CD4-positive, alpha-beta T cell treated with Interleukin-12 subunit alpha and Interleukin-12 subunit beta, for 1 hour (primary cell): ENCODE measurements at places on chromosomes 1 and 21.

DNA sequence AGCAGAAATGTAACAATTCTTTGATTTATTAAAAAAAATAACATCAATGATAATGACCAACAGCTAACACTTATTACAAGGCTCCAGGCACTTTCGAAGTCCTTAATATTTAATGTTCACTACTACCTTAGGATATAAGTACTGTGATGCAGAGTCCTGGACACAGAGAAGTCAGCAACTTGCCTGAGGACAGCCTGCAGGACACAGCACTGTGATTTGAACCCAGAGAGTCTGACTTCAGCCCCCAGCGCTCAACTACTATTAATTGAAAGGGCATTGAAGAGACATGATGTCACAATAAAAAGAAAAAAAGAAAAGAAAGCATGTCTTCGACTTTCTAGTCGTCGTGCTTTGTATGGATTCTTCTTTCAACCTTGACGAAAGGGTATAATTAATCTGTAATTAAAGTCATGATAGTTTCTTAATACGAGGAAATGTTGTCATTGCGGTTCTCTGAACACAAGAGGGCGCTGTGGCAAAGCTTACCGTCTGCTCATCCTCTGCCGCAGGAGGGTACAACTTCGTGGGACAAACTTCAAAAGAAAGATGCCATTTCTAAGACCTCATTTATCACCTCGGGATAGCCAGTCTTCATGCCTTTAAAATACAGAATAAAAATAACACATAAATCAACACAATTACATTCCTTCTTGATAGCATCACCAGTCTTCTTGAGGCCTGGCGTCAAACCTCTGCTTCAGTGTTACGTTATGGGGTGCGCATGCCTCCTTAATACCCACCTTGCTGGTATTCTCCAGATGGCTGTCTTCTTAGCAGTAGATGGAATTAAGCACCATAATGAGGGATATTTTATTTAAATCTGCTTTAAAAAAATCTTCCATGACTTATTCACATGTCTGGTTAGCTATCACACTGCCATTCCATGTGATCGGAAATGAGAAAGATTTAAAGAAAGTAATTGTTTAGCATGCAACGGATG lies 240.1 kb downstream of the DISC1 start:
- peak; percentile 63 for DNase-seq

GRCh38 chr21:38170283-38170682 lies 86.5 kb upstream of the KCNJ15 start:
- DNase-seq = no peak

DNA sequence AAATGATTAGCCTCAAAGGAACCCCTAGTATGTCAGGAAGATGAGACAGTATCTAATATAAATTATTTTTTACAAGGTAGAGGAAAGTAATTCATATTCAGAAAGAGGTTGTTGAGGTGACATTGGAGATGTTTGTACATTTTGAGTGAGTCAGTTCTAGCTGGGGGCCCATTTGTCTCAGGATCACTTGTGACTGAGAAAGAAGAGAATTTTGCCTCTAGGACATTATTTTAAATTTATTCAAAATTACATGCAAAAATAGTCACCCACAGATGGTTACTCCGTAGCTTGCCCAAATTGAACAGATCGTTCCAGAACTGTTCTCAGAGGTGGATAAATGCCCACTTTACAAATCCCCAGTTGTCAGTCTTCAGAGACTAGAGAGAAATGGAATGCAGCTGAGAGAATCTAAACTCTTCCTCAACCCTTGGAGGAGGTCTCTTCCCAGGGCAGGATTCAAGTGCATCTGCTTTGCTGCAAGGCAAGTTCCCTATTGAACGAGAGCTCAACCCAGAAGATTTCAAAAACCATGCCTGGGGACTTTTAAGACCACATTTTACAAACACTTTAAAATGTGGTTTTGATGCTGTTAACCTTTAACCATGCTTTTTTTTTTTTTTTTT lies 987.8 kb upstream of the ADAMTS5 start:
- DNase-seq = no peak

DNA sequence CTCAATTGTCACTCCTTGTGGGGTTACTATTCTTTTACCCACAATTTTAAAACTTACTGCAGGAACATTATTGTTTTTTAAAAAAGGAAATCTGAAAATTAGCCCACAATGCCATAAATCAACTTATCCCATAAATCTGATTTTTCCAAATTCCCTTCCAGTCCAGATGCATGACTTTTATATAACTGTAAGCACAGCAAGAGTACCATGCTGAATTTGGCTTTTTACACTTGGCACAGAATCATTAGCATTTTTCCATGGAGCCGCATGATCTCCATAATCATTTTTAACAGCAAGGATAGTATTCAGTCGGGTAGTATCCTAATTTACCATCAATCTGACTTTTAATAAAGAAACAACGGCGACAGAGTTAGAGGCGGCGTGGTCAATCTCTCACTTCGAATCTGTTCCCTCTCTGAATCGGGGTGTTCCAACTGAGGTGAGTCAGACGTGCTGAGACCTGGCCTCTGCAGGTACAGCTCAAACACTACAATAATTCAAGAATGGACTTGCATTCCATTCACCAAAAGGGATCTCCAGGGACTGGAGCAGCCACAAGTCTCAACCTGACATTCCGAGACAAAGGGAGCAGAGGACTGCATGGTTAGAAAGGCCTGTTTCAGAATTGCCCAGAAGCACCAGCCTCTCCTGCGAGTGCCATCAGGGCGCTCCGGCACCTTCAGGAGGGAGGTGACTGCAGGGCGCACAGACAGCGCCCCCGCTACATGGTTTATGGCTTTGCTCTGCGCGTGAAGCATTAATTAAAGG lies 48.9 kb downstream of the SLC66A1 start:
- DNase-seq = no peak

DNA sequence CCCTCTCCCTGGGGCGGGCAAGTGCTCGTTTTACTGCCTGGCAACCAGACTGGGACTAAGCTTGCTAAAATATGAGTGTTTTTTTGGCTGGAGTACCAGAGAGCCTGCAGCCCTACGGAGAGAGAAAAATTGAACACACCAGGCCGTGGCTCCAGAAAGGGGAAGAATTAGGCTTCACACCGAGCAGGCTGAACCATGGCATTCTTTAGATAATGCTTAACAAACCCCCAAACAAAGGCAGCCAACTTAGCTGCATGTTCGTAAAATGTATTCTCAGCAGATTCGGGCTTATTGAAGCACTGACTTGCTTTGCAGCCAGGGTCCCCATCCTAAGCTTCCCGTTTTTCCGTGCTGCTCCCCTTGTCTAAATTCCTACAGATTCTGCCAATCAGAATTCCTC lies 76.6 kb downstream of the LMX1A start:
- DNase-seq = no peak

DNA sequence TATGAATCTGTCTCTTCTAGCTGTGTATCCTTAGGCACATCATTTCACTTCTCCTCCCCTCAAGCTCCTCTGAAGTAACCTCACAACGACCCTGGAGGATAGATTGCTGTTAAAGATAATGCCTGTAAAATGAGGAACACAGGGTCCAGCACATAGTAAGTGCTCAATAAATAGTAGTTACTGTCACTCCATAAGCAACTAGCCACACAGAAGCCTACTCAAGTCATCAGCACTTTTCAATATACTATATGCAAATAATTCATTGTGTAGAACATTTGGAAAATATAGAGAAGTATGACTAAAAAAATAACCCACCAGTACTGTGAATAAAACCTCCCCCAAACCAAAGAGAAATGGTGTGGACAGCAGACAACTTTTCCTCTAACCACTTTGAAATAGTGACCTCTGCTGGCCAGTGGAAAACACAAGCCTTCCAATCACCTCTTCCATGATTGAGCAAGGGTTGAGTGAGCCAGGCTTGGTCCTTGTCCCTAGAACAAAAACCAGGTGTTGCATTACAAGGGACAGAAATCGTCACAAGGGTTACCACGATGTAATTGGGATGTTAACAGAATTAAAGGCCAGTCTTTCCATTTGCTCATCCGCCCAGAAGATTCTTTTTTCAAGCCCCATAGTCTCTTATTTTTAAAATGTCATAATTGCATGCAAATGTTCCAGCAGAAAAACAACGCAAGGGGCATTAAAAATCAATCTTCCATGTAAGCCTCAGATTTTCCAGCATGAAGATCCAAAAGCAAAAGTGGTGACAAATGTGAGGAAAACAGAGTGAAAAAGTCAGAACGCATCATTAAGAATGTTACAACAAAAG lies 15.7 kb upstream of the GLIS1 start:
- DNase-seq = peak; percentile 28

DNA sequence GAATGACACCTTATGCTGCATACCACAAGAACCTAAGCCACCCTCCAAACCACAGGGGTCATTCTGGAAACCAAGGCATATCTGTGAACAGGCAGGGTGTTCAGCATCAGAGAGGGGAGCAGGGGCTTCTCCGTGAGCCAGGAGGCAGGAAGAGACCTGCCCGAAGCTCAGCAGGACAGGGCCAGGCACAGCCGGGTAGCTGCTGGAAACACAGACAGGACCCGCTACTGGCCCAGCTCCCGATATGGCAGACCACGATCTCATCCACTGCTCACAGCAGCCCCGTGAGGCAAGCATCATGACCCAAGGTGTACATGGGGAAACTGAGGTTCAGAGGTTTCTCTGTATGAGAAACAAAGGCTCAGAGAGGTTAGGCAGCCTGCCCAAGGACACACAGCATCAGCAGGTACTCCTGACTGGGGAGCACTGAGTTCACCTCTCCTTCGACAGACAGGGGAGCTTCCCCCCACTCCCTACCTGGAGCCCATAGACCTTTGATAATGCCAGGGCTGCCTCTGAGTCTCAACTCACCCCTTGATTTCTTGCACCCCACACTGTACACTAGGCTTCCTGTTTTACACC lies 317.7 kb downstream of the MATN1 start:
- no peak for DNase-seq

GRCh38 chr1:12275370-12275769 lies 45.5 kb downstream of the VPS13D start:
- peak; percentile 19 for DNase-seq

DNA sequence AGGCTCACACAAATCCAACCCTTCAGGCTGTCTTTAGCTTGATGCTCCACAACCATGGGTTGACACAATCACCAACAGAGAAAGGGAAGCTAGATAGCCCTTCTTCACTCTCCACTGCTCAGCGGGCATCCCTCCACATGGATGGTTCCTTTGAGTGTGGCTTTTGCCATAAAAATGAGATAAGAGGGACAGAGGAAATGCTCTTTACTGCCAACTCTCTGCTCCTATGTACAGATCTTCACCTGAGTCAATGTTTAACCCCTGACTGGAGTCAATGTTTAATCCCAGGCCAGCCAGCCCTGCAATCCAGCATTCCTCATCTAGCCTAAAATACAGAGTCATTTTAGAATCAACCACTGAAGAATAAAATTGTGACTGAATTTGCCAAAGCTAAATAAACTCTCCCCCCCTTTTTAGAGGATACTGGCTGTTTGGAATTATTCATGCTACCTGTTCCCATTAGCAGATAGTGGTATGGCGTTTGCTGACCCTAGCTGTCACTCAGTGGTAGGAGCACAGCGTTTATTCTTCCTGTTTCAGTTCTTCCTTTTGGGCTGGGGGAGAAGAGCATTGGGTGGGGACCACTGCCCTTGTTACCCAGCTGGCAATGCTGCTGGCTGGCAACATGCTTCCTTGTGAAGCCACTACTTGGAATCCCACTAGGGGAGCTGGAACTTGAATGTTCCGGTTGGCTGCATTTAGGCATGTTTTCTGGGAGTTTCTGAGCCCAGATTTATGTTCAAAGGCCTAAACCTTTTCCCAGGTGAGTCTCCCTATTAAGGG lies 5.2 kb upstream of the PIGR start:
- no peak for DNase-seq

DNA sequence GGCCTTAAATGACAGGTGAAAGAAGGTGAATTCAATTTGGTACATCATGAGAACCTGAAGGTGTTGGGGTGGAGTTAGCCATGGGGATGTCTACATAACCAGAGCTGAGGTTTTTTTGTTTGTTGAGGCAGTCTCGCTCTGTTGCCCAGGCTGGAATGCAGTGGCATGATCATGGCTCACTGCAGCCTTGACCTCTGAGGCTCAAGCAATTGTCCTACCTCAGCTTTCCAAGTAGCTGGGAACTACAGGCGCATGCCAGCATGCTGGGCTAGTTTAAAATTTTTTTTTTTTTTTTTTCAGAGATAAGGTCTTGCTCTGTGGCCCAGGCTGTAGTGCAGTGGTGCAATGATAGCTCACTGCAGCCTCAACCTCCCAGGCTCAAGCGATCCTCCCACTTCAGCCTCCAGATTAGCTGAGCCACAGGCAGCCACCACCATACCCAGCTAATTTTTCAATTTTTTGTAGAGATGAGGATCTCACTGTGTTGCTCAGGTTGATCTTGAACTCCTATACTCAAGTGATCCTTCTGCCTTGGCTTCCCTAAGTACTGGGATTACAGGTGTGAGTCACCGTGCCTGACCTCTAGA lies 1.9 kb upstream of the MPZ start:
- DNase-seq = no peak

DNA sequence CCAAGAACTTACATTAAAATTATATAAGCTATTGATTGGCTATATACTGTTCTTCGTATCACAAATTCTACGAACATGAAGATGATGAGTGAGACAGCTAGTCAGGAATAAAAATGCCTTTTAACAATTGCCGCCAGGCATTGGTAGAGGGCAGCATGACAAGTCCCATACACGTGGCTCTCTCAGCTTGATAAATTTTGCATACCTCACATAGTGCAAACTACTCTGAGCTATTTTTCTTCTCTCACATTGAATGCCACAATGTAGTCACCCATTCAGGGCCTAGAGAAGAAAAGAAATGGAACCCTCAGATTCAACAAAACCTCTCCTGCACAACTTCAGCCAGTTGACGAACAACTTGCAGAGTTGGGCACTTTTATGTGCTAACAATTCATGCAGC lies 27.0 kb upstream of the FMO2 start:
- no peak for DNase-seq

GRCh38 chr1:41496080-41497055 lies 11.9 kb upstream of the EDN2 start:
- no peak for DNase-seq

GRCh38 chr1:53599481-53599880 lies 139.5 kb downstream of the GLIS1 start:
- no peak for DNase-seq

DNA sequence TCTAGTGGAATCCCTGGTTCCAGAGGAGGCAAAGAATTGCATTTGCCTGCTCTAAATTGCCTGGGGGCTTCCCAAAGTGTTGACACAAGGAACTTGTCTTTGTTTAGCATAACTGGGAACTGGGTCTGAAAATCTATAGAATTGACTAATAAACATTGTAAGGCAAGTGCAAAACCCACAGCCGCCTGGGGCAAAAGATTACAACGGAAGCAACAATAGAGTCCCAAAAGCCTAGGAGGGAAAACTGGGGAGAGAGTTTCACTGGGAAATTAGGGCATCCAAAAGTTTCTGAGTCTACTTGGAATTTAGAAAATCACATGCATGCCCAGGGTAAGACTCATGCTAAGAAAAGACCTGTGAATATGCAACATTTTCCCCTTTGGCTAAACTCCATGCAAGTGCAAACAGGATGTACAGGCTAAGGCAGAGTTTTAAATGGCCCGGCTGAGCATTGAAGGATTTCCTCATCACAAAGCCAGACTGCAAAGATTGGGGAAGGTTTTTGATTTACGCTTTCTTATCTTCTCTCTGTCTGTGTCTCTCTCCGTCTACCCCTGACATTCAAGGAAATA lies 725.3 kb upstream of the NCAM2 start:
- no peak for DNase-seq

GRCh38 chr1:29707796-29708195 lies 471.5 kb downstream of the PTPRU start:
- DNase-seq = no peak

- DNase-seq = no peak
These were observed 182.9 kb upstream of the FGGY start for GRCh38 chr1:59113876-59114457.
